Putamen (tissue), 1 donor: ENCODE measurements at places on chromosomes 6 and 20.
A peak's percentile ranks its signal among the peaks of the same experiment; 100 is the strongest.

GRCh38 chr6:36791521-36792135 is 47.6 kb downstream of the CPNE5 start:
- DNase-seq, result no peak

- DNase-seq, result no peak
Observed at GRCh38 chr6:2183246-2183645, 62.2 kb downstream of the GMDS start.

- DNase-seq, result no peak
Observed at GRCh38 chr6:139370283-139370998, 4.0 kb downstream of the CITED2 start.

DNA sequence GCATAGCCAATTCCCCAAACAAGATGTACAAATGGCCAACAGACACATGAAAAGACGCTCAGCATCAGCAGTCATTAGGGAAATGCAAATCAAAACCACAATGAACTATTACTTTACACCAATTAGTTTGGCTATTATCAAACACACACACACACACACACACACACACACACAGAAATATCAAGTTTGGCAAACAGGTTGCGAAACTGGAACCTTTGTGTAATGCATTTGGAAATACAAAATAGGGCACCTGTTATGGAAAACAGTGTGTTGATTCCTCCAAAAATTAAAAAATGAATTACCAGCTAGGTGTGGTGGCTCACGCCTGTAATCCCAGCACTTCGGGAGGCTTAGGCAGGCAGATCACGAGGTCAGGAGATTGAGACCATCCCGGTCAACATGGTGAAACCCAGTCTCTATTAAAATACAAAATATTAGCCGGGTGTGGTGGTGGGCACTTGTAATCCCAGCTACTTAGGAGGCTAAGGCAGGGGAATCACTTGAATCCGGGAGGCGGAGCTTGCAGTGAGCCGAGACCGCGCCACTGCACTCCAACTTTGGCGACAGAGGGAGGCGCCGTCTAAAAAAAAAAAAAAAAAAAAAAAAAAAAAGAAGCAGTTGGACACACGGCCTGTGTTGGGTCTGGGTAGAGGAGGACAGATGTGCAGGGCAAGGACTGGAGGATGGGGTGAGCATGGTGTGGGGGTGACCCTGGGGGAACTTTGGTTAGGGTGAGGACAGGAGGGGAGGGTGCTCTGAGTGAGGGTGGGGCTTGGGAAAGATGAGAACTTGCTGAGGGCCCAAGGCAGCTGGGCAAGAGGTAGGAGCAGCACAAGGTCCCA is 23.8 kb downstream of the HLA-F start:
- no peak for DNase-seq

- no peak for DNase-seq
Observed at GRCh38 chr6:15515660-15516375, 147.0 kb downstream of the DTNBP1 start.

DNA sequence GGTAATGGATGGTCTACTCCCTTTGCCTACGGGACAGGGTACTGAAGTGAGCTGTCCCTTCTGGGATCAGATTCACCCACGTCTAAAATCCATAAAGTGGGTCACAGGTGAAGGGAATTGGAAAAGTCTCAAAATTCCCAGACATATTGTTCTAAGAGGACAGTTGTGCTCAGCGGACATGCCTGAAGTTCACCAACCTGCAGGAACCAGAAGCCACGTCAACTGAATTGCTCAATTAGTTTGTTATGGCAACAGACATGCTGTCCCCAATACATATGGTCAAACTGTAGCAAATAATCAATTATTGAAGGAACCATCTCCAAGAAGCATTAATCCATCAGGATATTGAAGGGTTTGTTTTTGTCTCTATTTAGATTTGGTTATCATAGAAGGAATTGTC is 190.2 kb downstream of the FRK start:
- DNase-seq, result no peak

GRCh38 chr6:43667245-43668150 is 20.1 kb downstream of the MRPS18A start:
- peak; percentile 73 for DNase-seq

GRCh38 chr20:10060226-10060625 is 25.4 kb downstream of the ANKEF1 start:
- no peak for DNase-seq

DNA sequence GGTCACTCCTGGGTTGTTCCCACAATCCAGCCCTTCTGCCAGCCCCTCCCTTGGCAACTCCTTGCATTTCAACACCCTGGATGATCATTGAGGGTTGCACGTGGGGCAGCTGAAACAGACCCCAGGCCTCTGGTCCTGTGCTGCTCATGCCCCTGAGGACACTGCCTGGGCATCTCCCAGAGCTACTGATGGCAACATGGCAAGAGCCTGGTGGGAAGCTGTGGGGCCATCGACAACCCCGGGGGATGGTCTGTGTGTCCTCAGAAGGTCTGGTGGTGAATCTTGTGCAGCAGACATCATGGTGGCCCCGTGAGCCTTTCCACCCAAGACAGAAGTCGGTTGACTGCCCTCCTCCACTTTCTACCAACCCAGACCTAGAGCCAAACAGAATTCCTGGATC is 4.9 kb upstream of the ANGPT4 start:
- DNase-seq, result no peak

DNA sequence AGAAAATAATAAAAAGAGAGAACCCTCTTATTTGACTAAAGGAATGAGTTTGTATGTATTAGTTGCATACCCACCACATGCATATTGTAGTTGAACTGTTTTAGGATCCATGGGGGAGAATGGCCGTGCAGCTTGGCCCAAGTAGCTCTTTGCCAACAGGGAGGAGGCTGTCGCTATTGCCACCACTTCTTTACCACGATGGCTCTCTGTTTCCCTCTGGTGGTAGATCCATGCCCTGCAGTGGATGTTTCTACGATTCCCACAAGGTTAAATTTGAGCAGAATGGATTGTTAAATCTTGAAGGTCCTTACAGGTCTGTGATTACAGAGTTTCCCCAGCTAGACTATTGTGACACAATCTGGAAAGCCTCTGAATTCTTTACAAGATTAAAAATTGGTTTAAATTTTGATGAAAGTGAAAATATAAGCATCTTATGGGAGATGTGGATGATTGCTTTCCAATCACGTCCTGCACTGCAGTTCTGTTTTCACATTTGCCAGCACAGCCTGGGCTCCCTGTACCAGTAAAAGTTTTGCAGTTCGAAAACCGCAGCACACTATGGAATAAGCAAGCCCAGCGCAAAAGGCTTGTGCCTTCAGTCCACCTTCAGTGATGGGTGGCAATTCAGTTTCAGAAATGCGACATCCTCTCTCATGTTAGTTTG is 34.4 kb upstream of the FNDC1 start:
- DNase-seq, result peak; percentile 68

DNA sequence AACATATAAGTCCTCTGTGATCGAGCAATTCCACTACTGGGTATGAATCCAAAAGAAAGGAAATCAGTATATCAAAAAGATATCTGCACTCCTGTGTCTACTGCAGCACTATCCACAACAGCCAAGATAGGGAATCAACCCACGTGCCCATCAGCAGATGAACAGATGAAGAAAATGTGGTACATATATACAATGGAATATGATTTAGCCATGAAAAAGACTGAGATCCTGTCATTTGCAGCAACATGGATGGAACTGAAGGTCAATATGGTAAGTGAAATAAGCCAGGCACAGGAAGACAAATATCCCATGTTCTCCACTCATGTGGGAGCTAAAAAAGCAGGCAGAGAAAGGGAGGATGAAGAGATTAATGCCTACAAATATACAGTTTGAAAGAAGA is 95.7 kb upstream of the POPDC3 start:
- DNase-seq, result no peak

- DNase-seq, result no peak
Observed at GRCh38 chr6:155103816-155104366, 108.8 kb downstream of the TIAM2 start.

- no peak for DNase-seq
Observed at GRCh38 chr6:164178679-164179332, 764.3 kb downstream of the QKI start.

DNA sequence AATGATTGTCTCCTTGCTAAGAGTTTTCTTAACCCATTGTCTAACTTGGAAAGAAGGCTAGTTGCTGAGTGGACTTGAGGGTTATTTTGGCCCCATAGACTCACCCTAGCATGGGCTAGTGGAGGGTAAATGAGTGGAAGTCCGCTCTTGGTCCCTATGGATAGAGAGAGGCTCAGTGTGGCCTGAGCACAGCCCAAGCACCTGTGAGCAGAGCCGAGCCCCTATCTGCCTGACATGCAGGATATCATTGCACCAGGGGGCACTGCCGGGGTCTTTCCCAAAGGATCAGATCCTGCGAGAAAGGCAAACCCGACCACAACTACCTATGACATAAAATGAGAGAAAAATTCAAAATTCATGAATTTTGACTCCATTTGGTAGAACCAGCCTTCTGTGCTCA is 70.6 kb upstream of the GGTLC1 start:
- no peak for DNase-seq

- no peak for DNase-seq
Observed at GRCh38 chr6:54916858-54917257, 70.3 kb downstream of the FAM83B start.

DNA sequence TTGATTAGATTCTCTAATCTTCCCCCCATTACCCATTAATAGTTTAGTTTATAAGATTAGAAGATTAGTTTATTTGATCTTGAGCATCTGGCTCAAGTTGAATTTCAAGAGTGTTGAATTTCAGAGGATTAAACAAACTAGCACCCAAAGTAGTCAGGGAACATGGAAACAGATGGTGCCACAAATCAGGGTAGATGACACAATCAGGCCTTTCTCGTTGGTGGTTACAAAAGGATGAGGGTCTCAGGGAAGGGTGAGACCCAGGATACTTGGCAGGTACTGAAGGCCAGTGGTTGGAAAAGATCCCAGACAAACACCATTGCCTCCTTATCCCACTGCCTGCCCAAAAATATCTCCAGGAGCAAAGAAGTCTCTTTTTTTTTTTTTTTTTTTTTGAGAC is 29.5 kb upstream of the ADGRF1 start:
- no peak for DNase-seq

DNA sequence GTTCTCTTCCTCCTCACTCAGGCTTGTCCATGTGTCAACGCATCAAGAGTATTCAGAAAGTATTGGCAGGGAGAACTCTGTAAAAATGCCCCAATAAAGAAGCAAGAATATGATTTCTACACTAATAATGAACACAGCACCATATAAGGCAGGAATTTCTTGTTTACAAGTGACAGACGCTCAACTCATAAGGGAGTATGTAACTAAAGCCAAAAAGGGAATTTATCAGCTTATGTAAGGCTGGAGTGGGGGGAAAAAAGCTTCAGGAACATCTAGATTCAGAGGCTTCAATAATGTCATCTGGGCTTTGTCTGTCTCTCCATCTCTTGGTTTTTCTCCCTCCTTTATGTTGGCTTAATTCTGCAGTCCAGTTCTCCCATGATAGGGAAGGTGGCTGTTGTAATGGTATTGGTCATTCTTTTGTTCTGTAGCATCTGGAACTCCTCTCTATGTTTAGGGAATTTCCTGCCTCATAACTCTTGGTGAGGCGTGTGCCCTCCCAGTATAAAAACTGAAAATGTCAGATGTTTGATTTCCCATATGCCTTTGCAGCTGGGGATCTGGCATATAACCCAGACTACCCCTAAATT is 125.1 kb upstream of the COL21A1 start:
- DNase-seq, result no peak

GRCh38 chr20:23000232-23000947 is 34.7 kb upstream of the SSTR4 start:
- DNase-seq, result no peak

GRCh38 chr20:49288784-49289696 is 11.2 kb upstream of the ZNFX1 start:
- no peak for DNase-seq

- no peak for DNase-seq
Observed at GRCh38 chr6:11875325-11876109, 96.9 kb upstream of the ADTRP start.

DNA sequence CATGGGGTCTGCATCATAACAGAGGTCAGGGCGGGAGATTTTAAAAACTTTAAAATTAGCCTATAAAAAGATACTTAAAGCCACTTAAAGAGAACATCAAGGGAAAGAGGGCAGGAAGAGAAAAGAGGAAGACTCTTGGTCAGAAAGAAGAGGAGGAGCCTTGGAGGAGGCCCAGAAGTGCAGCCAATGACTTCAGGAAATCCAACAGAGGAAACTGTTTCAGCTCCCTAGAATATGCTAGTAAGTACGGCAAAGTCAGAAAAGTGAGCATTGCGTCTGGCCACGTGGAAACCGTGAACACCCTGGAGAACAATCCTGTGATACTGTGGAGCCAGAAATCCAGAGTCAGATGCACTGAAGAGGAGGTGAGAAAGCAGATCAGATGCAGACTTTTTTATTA is 22.5 kb upstream of the NHSL1 start:
- DNase-seq, result no peak

DNA sequence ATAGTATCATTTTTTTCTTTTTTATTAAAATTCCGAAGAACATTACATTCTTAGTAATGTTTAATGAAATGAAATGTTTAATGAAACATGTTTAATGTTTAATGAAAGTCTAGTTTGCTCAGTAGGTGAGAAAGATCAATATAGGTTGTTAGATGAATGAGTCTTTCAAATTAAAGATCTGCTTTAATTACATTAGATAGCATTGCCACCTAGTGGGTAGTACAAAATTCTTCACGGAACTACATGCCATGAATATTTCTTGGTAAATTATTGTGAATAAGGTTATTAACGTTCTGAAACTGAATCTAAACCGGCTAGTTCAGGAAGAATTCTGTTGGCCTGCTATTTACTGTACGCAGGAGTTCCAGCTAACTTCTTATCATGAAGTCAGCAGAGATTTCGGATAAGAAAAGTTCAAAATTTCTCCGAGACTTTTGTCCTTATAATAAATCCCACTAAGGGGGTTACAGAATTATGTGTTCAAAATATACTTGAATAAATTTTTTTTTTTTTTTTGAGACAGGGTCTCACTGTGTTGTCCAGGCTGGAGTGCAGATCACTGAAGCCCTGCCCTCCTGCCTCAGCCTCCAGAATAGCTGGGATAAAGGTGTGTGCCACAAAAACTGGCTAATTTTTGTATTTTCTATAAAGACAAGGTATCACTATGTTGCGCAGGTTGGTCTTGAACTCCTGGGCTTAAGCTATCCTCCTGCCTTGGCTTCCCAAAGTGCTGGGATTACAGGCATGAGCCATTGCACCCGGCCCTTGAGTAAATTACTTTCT is 7.9 kb upstream of the GMNN start:
- DNase-seq, result no peak

- DNase-seq, result no peak
Observed at GRCh38 chr6:134381959-134382358, 64.0 kb upstream of the SGK1 start.

- DNase-seq, result no peak
Observed at GRCh38 chr6:129748212-129748900, 38.4 kb upstream of the ARHGAP18 start.

DNA sequence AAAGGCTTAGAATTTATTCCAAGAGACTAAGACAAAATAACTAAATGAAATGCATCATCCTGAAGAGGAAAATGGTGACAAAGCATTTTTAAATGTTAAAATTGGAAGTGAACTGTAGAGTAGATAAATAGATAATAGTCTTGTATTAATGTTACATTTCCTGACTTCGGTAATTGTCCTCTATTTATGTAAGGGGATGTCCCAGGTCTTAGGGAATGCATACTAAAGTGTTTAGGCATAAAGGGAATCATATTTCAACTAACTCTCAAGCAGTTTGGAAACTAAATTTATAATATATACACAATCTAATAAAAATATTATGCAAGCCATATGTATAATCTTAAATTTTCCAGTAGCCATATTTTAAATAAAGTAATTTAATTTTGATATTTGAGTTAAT is 159.3 kb downstream of the WDR27 start:
- DNase-seq, result no peak
